Activated CD8-positive, alpha-beta T cell treated with anti-CD3 and anti-CD28 coated beads for 36 hours (primary cell): ENCODE measurements at places on chromosomes 1 and 21. TPM values are rescaled to one million over a fixed set of nuclear protein-coding genes. Genes with fewer than 3 reads are reported as not detected.

DNA sequence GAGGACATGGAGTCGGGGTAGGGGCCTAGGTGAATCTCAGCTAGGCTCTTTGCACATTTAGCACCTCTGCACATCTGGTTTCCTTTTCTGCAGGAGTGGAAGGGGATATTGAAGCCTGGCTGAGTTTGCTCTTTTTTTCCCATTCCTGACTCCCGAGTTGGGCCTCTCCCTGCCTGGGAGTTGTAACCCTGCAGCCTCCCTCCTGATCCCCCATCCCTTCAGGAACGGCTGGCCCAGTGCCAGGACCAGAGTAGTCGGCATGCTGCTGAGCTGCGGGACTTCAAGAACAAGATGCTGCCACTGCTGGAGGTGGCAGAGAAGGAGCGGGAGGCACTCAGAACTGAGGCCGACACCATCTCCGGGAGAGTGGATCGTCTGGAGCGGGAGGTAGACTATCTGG, 836 bp downstream of the OLFML3 start:
- DNase-seq: no peak
- no peak overlapping the region for H3K4me3 ChIP-seq
- H3K27ac ChIP-seq: no peak overlapping the region
- peaks cover 36% of the 10 kb centered on the region for H3K4me1 ChIP-seq
- no peaks in the 10 kb centered on the region for H3K36me3 ChIP-seq

- DNase-seq: no peak
- peak overlapping the region; percentile 95 for H3K27ac ChIP-seq
- H3K4me1 ChIP-seq: peaks cover 50% of the 10 kb centered on the region
- peaks cover 79% of the 10 kb centered on the region for H3K36me3 ChIP-seq
Observed at GRCh38 chr1:150575518-150576366, 3.7 kb downstream of the MCL1 start.

GRCh38 chr1:110262846-110263631, 52.9 kb downstream of the KCNC4 start:
- H3K27ac ChIP-seq: no peak overlapping the region
- no peaks in the 10 kb centered on the region for H3K4me1 ChIP-seq

The RIIAD1 gene
- total RNA-seq: not detected

DNA sequence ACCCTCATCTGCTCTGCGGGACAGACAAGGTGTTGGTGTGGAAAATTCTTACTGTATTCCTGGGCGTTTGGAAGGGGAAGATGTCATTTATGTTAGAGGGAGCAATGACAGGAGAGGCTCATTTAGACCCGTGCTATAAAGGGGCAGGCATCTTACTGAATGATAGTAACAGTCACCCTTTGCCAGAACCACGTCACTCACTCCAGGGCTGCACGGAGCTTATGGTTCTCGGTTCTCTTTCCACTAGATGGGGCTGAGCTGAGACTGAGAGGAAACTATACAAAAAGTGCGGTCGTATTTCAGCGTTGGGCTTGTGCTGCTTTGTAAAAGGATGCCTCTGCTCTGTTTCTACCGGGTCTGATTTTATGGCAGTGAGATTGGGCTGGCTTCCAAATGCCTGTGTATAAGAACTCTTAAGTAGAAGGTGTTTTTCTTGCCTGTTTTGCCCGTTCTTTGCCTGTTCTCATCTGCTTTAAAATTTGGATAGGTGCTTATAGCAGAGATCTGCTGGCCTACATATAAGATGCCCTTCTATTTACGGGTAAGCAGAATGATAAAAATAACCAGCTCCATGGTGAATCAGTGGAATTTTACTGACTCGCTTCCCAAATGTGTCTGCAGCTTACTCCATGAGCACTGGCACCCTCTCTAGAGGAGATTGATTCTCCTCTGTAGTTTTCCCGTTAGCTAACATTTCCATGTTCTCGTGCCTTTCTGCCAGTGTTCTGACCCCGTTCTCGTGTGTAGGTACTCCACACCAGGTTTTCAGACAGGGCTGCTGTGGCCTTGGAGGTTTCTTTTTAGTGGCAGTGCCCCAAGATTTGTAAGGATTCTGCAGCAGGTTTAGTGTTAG, 55.9 kb downstream of the MRPS6 start:
- H3K27me3 ChIP-seq: no peaks in the 10 kb centered on the region
- H3K36me3 ChIP-seq: peaks cover 77% of the 10 kb centered on the region
- peak overlapping the region; percentile 92 for H3K27ac ChIP-seq
- DNase-seq: peak; percentile 90
- H3K4me3 ChIP-seq: peak overlapping the region; percentile 58
- peaks cover 80% of the 10 kb centered on the region for H3K4me1 ChIP-seq

- H3K27ac ChIP-seq: no peak overlapping the region
- peaks cover 50% of the 10 kb centered on the region for H3K4me1 ChIP-seq
- no peaks in the 10 kb centered on the region for H3K27me3 ChIP-seq
- H3K4me3 ChIP-seq: peak overlapping the region; percentile 15
- DNase-seq: no peak
Observed at GRCh38 chr1:119715542-119715941, 3.8 kb downstream of the PHGDH start.

GRCh38 chr21:42002421-42002958, 7.7 kb downstream of the ZBTB21 start:
- H3K27ac ChIP-seq: peak overlapping the region; percentile 88
- peak; percentile 87 for DNase-seq
- H3K4me1 ChIP-seq: peaks cover 54% of the 10 kb centered on the region
- H3K27me3 ChIP-seq: no peaks in the 10 kb centered on the region
- H3K4me3 ChIP-seq: peak overlapping the region; percentile 2

DNA sequence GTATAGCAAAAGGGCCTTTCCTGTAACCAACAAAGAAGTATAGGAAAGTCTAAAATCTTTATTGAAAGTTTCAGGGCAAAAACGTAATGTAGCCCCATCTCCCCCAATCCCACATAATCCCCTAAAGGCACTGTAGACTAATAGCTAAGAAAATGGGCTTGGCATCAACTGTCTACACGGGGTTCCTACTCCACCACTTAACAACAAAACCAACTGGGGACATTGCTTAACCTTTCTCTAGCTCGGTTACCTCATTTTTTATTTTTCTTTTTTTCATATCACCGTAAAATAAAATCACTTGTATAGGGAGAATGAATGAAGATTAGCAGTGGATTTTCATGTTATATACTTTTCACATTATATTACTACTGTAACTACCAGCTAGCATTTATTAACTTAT, 12.3 kb downstream of the MACF1 start:
- DNase-seq: no peak
- H3K36me3 ChIP-seq: peaks cover 37% of the 10 kb centered on the region
- H3K27me3 ChIP-seq: no peaks in the 10 kb centered on the region
- peak overlapping the region; percentile 79 for H3K4me3 ChIP-seq
- H3K4me1 ChIP-seq: peaks cover 53% of the 10 kb centered on the region

The DIO1 gene
- total RNA-seq: not detected

DNA sequence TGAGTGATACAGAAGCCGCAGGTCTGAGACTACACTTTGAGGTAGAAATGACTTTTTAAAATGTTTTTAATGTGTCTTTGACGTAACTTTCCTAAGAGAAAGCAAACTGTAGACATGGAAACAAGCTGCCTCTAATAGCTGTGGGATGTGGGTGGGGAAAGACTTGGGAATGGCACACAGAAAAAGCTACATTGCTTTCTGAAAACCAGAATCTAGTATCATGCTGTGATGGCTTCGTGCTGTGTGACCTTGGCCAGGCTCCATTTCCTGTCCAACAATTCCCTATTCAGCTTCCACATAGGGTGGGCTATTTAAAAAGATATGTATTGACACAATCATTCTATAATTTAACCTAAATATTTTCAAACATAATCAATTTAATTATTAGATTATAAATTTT, 909.1 kb downstream of the NCAM2 start:
- H3K4me1 ChIP-seq: no peaks in the 10 kb centered on the region
- H3K36me3 ChIP-seq: no peaks in the 10 kb centered on the region
- no peaks in the 10 kb centered on the region for H3K27me3 ChIP-seq
- no peak for DNase-seq
- H3K27ac ChIP-seq: no peak overlapping the region
- H3K4me3 ChIP-seq: no peak overlapping the region

GRCh38 chr1:198117267-198117666, 39.5 kb upstream of the NEK7 start:
- H3K4me1 ChIP-seq: no peaks in the 10 kb centered on the region
- no peak overlapping the region for H3K4me3 ChIP-seq
- H3K27ac ChIP-seq: no peak overlapping the region
- no peaks in the 10 kb centered on the region for H3K36me3 ChIP-seq
- peaks cover 2% of the 10 kb centered on the region for H3K27me3 ChIP-seq
- no peak for DNase-seq

GRCh38 chr1:230287674-230288315, 138.3 kb downstream of the PGBD5 start:
- H3K36me3 ChIP-seq: peaks cover 3% of the 10 kb centered on the region
- DNase-seq: no peak
- peaks cover 6% of the 10 kb centered on the region for H3K27me3 ChIP-seq
- H3K4me3 ChIP-seq: no peak overlapping the region

The CAPN2 gene
- 33.6 TPM for total RNA-seq

- H3K27me3 ChIP-seq: peaks cover 2% of the 10 kb centered on the region
- H3K4me3 ChIP-seq: no peak overlapping the region
- no peak overlapping the region for H3K27ac ChIP-seq
Observed at GRCh38 chr1:237133921-237134320, 91.9 kb downstream of the RYR2 start.

- no peaks in the 10 kb centered on the region for H3K4me1 ChIP-seq
- no peak overlapping the region for H3K27ac ChIP-seq
- DNase-seq: no peak
Observed at GRCh38 chr1:96583903-96584302, 137.7 kb upstream of the PTBP2 start.

- no peaks in the 10 kb centered on the region for H3K4me1 ChIP-seq
- no peaks in the 10 kb centered on the region for H3K27me3 ChIP-seq
- H3K36me3 ChIP-seq: no peaks in the 10 kb centered on the region
- no peak overlapping the region for H3K27ac ChIP-seq
Observed at GRCh38 chr1:238409191-238409850, 518.6 kb upstream of the ZP4 start.

- DNase-seq: no peak
- H3K36me3 ChIP-seq: no peaks in the 10 kb centered on the region
- peaks cover 8% of the 10 kb centered on the region for H3K27me3 ChIP-seq
- no peaks in the 10 kb centered on the region for H3K4me1 ChIP-seq
- H3K27ac ChIP-seq: no peak overlapping the region
- no peak overlapping the region for H3K4me3 ChIP-seq
Observed at GRCh38 chr1:182408435-182409075, 8.1 kb upstream of the TEDDM1 start.

The CDK11A gene
- total RNA-seq: 70.6 TPM

DNA sequence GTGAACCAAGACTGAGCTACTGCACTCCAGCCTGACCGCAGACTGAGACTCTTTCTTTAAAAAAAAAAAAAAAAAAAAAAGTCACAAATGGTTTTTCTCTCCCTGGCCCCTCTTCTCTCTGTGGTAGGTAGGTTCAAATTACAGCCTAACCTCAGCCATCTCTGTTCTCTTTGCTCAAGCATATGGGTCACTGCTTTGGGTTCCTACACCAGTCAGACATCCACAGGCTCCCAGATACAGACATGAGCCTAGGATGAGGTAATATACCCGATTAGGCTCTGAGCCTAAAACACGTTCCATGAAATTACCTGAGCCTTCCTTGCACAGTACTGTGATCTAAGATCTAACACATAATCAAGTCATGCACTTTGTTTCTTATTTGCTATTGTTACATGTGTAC, 90.5 kb upstream of the JAK1 start:
- no peaks in the 10 kb centered on the region for H3K27me3 ChIP-seq
- no peak for DNase-seq
- no peak overlapping the region for H3K27ac ChIP-seq
- H3K4me3 ChIP-seq: no peak overlapping the region
- peaks cover 12% of the 10 kb centered on the region for H3K36me3 ChIP-seq

GRCh38 chr21:15370462-15370975, 305.7 kb upstream of the NRIP1 start:
- H3K4me3 ChIP-seq: no peak overlapping the region
- no peaks in the 10 kb centered on the region for H3K36me3 ChIP-seq
- no peak for DNase-seq
- no peaks in the 10 kb centered on the region for H3K4me1 ChIP-seq
- no peak overlapping the region for H3K27ac ChIP-seq
- no peaks in the 10 kb centered on the region for H3K27me3 ChIP-seq

DNA sequence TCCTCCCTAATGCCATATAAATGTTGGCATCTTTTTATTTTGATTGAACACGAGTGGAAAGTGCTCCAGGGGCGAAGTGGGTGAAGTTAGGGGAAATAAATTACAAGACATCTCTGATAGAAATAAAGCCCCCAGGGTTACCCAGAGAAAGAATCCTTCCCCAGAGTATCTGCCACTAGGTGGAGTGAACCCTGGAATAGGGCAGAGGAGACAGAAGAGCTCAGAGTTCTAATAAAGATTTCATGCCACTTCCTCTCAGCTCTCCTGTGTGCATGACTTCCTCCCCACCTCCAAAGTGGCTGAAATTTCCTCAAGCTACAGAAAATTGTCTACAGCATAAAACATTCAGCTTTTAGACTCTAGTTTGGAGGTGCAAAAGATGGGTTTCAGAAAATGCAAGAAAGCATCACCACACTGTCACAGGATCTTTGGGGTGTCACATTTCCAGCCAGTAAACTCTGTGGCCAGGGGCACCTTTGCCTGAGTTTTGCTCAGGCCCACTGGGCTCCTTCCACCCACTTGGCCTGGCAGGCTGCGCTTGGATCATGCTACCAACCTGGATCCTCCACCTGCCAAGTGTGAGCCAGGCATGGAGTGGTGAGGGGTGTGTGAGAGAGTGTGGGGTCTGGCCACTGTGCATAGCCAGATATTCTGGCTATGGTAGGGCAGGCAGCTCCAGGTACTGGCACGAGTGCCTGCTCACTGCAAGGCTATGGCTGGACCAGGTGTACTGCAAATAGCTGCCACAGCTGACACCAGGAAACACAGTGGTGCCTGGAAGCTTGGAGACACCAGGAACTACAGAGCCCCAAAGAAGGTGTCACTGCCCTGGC, 208.8 kb upstream of the USP25 start:
- H3K36me3 ChIP-seq: peaks cover 4% of the 10 kb centered on the region
- no peak overlapping the region for H3K27ac ChIP-seq
- no peak for DNase-seq
- peaks cover 31% of the 10 kb centered on the region for H3K4me1 ChIP-seq
- no peaks in the 10 kb centered on the region for H3K27me3 ChIP-seq

The DDR2 gene
- 0.45 TPM for total RNA-seq

- no peak overlapping the region for H3K4me3 ChIP-seq
- H3K27ac ChIP-seq: no peak overlapping the region
- peaks cover 10% of the 10 kb centered on the region for H3K27me3 ChIP-seq
- no peaks in the 10 kb centered on the region for H3K36me3 ChIP-seq
- peaks cover under 1% of the 10 kb centered on the region for H3K4me1 ChIP-seq
- DNase-seq: no peak
Observed at GRCh38 chr1:232937741-232938375, 12.6 kb upstream of the NTPCR start.

DNA sequence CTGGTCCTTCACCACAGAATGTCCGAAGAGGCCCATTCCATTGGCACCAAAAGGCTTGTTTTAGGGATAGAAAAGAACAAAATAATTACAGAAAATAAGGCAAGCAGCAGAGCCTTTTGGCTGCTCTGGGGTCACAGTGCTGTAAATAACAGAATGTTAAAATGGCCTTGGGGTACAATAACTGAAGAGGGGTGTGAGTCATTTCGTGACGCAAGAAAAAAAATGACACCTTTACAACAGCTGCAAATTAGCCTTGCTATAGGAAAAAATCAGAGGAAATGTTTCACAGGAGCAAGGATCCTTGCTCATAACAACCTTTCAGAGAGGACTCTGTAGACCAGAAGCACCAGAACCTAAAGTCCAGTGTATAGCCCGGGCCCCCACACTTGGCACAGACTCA, 483.4 kb downstream of the OMA1 start:
- no peaks in the 10 kb centered on the region for H3K4me1 ChIP-seq
- H3K36me3 ChIP-seq: no peaks in the 10 kb centered on the region
- DNase-seq: no peak
- H3K4me3 ChIP-seq: no peak overlapping the region
- H3K27ac ChIP-seq: no peak overlapping the region
